ENCODE measurements at places on chromosomes 6 and 20.

DNA sequence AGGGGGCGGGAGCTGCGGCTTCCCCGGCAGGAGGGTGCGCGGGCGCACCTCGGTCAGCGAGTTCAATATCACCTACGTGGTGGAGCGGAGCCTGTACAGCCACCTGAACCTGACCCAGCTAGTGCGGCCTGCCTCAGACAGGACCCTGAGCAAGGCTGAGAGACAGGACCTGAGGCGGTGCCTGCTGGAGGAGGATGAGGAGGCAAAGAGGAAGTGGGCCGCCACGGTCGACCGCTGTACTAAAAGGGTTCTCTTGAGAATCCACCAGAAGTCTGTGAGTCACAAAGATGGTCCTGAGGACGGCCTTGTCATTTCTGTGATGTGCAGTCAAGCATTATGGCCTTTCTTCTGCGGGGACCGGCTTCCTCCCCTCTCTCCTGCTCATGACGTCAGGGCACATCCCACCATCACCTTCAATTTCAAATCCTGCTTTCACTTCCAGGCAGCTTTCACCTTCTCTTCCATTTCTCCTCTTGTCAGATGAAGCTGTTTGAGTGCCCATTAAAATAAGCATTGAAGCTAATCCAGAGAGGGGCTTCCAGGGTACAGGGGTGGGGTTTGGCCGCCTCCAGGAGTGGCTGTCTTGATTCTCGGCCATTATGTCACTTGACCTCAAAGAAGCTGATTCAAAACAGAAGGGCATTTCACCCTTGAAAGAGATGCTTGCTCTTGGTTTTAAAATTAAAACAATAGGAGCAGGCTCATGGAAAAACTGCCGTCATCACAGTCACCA is 177.6 kb downstream of the SASH1 start:
- DNase-seq, result no peak

GRCh38 chr6:145540741-145541140 is 194.6 kb downstream of the EPM2A start:
- DNase-seq, result no peak

DNA sequence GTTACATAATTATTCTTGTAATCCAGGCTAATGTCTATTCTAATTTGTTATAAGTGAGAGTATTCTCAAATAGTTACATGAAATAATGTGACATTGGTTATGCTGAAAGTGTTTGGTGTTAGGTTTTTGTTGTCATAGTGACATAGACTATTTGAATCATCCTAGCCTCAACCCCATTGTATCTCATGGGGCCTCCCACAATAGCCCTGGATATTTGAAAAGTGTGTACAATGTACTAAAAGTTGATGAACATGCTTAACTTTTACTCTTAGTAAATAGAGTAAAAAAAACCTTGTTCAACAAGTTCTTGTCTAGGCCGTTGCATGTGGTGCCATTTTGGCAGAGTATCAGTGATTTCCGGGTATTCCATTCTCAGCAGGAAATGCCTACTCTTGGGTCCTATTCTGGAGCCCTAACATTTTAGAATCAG is 83.0 kb downstream of the RTN4IP1 start:
- DNase-seq, result no peak

- no peak for DNase-seq
Measured at GRCh38 chr6:151069641-151070040, 170.1 kb upstream of the AKAP12 start.

GRCh38 chr6:34043359-34043758 is 102.5 kb downstream of the GRM4 start:
- DNase-seq, result no peak

- no peak for DNase-seq
Measured at GRCh38 chr20:41533537-41534136, 84.5 kb downstream of the CHD6 start.

- DNase-seq, result peak; percentile 28
Measured at GRCh38 chr20:10848810-10849370, 175.1 kb upstream of the JAG1 start.

GRCh38 chr20:9093218-9093957 is 24.5 kb downstream of the PLCB4 start:
- DNase-seq, result no peak

DNA sequence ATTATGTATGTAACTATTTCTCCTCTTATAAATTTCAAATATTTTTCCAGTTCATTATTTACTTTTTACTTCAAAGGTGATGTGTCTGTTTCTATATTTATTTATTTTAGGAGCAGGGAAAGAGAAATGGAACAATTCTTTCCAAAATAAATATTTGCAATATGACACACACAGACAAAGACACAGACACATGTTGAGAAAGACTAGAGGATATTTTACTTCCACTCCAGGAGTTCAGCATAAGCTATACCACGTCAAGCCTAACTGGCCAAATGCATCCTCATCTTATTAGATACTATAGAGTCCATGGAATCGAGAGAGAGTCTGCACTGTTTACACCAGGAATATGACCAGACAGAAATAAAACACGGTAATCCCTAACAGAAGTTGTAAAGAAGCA is 13.3 kb downstream of the RALGAPA2 start:
- no peak for DNase-seq

DNA sequence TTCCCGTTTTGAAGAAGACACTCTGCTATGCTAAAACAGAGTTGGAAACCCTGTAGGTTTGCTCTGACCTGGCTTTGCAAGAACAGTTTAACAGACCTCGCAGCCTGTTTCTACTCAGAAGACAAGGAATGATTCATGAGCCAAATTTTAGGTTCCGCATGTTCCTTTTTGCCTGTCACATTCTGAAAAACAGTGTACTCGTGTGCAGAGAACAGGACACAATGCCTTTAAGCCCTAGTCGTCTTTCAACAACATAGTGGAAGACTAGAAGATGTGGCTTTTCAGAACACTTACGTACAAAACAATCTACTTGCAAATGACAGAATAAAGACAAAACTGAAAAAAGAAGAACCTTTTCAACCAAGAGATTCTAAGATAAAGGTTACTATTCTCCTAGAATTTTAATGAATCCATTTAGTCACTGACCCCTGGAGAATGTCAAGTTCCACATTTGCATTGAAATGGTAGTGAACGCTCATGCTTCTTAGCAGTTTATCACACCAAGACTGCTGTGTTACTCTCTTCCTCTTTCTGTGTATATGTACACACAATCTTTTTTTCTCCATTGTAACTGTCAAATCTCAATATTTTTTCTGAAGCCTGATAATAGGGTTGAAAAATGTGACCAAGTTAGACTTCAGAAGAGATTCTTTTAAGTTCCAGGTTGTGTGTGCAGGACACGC is 220.7 kb upstream of the NRSN1 start:
- DNase-seq, result no peak

GRCh38 chr6:133218852-133219251 is 22.3 kb upstream of the EYA4 start:
- DNase-seq, result no peak

DNA sequence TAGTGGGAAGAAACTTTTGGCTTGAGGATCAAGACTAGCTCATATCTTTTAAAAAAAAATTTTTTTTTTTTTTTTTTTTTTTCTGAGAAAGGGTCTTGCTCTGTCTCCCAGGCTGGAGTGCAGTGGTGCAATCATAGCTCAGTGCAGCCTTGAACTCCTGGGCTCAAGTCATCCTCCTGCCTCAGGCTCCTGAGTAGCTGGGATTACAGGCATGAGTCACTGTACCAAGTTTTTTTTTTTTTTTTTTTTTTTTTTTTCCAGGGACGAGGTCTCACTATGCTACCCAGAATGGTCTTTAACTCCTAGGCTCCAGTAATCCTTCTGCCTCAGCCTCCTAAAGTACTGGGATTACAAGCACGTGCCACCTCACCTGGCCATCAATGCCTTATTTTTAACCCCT is 27.9 kb downstream of the GCLC start:
- DNase-seq, result no peak

GRCh38 chr20:23565503-23566045 is 2.7 kb downstream of the CST9L start:
- DNase-seq, result no peak

DNA sequence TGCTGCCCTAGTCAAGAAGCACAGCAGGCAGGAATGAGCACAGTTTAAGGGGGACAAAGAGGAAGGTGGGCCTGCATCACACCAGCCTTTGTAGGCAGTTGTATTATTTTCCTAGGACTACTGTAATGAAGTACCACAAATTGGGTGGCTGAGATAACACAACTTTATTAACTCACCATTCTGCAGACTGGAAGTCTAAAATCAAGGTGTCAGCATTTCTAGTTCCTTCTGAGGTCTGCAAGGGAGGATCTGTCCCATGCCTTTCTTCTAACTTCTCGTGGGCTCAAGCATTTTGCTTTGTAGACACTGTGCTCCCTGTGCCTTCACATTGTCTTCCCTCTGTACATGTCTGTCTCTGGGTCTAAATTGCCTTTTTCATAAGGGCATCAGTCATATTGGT is 488.5 kb upstream of the JARID2 start:
- no peak for DNase-seq

- no peak for DNase-seq
Measured at GRCh38 chr6:142946924-142947713, 2.1 kb upstream of the HIVEP2 start.

DNA sequence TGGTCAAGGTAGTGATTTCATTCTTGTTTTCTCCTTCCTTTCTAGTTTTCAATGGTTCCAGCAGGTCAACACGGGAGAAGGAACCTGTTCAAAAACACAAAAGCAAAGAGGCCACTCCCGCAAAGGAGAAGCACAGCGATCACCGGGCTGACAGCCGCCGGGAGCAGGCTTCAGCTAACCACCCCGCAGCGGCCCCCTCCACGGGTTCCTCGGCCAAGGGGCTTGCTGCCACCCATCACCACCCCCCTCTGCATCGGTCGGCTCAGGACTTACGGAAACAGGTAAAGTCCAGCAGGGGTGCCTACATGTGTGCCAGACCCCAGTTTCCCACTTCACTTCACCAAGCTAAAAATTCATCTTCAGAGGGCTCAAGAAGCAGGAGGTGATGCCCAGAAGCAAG is 175.6 kb downstream of the DTNBP1 start:
- no peak for DNase-seq

DNA sequence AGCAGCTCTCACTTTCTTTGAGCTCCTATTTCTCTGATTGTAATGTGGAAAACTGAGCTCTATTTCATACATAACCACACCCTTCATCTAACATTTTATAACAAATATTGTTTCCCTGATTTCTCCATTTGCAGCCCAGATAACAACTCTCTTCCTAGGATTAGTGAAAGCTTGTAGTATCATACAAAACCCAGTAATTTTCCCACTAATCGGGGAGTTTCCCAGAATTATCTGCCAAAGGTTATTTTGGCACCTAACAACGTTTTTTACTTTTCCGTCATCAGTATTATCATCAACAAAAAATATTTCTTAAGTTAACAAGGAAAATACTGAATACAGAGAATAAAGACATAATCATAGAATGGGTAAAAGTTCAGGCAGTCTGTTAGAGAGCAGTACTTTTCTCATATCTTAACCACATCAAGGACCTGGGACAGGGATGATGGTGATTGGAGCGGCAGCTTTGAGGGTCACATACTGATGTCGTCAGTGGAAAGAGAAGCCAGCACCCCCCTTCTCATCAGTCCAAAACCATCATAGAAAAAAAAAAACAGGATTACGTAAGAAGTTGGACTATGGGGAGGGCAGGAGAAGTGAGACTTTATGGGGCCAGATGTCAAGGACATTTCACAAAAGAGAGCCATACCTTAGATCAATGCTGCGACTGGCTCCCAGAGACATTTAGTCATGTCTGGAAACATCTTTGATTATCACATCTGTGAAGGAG is 166.1 kb upstream of the TNFAIP3 start:
- DNase-seq, result no peak

GRCh38 chr6:5809450-5809849 is 197.3 kb downstream of the NRN1 start:
- DNase-seq, result no peak

- DNase-seq, result no peak
Measured at GRCh38 chr6:125303512-125303854, 1.7 kb upstream of the HDDC2 start.

DNA sequence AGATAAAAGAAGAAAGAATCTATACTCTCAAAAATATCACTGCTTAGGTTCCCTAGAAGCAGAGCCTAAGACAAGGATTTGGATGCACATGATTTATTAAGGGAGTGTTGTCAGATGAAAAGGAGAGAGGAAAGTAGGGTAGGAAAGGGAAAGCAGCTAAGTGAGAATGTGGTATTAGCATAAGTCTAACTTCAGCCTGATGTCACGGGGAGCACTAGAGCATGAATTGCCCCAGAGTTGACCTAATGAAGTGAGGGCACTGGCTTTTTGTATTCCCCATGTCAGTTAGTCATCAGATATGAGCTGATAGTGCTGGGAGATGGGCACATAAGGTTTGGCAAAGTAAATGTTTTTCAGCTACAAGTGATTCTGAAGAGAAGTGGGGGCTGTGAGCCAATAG is 129.0 kb upstream of the THEMIS start:
- no peak for DNase-seq

- DNase-seq, result no peak
Measured at GRCh38 chr6:149831308-149831820, 32.8 kb downstream of the LRP11 start.

GRCh38 chr20:62635852-62636251 is 6.5 kb upstream of the SLCO4A1 start:
- DNase-seq, result no peak

GRCh38 chr6:35624341-35625070 is 64.2 kb downstream of the FKBP5 start:
- DNase-seq, result no peak

GRCh38 chr6:38813041-38813823 is 98.1 kb downstream of the DNAH8 start:
- no peak for DNase-seq

DNA sequence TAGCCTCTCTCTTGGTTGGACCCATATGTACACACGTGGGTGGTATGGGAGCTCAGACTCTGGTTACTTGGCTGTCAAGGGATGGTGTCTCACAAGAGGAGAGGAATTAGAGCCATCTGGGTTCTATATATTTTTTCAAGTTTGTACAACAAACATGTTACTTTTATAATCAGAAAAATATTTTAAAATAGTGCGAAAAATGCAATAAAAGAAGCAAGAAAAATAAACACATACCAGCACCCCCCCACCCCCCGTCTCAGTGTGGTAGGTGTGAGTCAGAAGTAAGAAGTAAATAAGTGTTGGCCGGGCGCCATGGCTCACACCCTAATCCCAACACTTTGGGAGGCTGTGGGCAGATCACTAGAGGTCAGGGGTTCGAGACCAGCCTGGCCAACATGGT is 2.1 kb upstream of the TIAM2 start:
- DNase-seq, result no peak

- no peak for DNase-seq
Measured at GRCh38 chr20:17138237-17138636, 88.6 kb upstream of the PCSK2 start.

- DNase-seq, result no peak
Measured at GRCh38 chr20:24584538-24585356, 115.3 kb downstream of the SYNDIG1 start.

DNA sequence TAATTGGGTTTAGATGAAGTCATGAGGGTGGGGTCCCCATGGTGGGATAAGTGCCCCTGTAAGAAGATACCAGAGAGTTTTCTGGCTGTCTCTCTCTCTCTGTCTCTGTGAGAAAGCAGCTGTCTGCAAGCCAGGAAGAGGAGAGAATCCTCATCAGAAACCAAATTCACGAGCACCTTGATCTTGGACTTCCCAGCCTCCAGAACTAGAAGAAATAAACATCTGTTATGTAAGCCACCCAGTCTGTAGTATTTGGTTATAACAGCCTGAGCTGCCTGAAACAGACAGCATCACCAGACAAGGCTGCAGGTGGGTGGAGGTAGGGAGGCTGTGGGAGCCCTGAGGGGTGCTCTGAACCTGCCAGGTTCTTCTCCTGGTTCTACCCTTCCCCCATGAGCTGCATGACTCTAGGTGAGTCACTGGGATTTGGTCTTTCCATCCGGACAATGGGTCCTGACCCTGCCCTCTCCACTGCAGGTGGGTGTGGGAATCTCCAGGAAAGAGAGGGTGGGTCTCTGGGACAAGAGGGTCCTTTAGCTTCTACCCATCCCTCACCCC is 34.3 kb upstream of the VEGFA start:
- no peak for DNase-seq
